ENCODE measurements at places on chromosomes 7 and 10. TPM values are rescaled to one million over a fixed set of nuclear protein-coding genes. Genes with fewer than 3 reads are reported as not detected.

DNA sequence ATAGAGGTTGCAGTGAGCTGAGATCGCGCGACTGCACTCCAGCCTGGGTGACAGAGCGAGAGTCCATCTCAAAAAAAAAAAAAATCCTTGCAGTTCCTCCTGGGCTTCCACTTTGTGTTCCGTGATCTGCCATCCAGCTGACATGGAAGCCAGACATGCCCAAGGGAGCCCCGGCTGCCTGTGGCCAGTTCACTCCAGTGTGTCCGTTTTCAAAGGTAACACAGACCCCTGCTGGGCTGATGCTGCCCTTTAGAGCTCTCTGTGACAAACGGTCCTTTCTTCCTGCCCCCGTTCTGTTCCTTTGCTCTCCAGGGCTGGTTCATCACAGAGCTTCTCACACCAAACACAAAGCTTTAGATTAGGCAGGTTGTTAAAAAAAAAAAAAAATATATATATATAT lies 130.8 kb downstream of the CUL2 start:
- DNase-seq: no peak

- no peak for DNase-seq
Observed at GRCh38 chr10:1776127-1776662, 38.9 kb upstream of the ADARB2 start.

DNA sequence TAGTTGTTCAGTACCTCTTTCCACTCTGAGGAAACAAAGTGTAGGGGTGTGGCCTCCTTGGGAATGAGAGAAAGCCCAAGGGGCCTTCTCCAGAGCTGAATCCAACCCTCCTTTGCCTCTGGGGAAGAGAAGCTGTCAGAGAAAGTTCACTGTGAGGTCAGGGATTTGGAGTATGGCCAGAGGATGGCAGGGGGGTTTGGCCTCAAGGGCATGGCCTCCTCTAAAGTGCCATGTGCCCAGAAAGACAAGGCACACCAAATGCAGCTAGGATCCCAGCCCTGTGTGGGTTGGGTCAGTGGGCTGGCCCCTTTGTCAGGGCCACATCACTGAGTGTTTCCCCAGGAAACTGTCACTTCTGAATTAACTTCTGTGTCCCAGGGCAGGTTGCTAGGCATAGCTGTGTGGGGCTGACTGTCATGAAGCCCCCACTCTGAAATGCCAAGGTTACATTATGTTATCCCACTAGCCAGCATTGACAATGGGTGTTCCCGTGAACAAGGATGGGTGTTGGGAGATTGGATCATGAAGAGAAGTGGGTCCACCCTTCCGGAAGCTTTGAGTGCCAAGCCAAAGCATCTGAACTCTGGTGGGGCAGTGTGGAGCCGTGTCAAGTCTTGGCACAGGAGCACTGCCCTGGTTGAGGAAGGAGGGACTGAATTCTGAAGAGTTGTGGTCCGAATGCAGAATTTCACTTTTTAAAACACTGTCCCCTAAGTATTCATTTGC lies 123.3 kb downstream of the ZMIZ1 start:
- no peak for DNase-seq

The ANXA7 gene
- total RNA-seq: 100 TPM

GRCh38 chr10:24603333-24603732 lies 120.4 kb downstream of the ARHGAP21 start:
- no peak for DNase-seq
